SW 1271 (cell line): ENCODE measurements at places on chromosomes 4 and X.

GRCh38 chr4:95676190-95676589 is 127.4 kb upstream of the UNC5C start:
- no peak for DNase-seq

- no peak for DNase-seq
Measured at GRCh38 chr4:70334681-70335080, at the start of gene CABS1. Gene CABS1, plus strand, starts transcription at chr4:70334981. Its CDS starts 59 bp downstream, at chr4:70335040.

DNA sequence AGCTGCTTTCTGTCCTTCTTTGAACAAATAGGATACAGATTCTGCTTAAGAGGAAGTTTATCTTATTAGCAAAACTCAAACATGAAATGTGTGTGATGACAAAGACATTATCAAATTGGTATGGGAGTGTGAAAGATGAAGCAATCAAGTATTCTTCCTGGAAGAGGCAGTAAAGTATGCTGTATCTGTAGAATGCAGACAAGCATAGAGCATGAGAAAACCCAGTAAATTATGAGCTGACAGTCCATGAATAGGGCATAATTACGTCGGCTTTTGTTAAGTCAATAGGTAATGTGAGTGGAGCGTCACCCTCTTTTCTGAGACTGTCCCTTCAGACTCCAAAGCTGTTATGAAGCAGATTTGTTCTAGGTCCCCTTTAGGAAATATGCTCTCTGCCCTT is 458.6 kb upstream of the NWD2 start:
- no peak for DNase-seq

DNA sequence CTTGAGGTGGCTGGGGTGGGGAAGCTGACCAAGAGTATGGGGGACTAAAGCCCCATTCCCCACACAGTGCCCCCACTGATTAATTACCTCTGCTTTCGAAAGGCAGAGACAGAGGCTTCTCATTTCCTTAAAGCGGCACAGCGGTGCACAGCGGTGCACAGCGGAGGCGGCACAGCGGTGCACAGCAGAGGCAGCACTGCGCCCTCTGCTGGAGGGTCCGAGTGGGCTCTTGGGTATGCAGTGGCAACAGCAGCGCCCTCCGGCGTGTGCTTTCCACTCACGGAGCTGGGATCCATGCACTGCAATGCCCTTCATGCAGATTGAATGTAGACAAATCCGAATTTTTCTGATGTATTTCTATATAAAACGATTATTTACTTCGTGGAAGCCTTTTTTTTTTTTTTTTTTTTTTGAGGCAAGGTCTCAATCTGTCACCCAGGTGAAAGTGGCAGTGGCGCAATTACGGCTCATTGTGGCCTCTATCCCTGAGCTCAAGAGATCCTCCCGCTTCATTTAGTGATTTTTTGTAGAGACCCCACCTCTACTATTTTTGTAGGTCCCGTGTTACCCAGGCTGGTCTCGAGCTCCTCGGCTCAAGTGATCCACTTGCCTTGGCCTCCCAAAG is 19.7 kb upstream of the PRPS2 start:
- DNase-seq, result no peak

DNA sequence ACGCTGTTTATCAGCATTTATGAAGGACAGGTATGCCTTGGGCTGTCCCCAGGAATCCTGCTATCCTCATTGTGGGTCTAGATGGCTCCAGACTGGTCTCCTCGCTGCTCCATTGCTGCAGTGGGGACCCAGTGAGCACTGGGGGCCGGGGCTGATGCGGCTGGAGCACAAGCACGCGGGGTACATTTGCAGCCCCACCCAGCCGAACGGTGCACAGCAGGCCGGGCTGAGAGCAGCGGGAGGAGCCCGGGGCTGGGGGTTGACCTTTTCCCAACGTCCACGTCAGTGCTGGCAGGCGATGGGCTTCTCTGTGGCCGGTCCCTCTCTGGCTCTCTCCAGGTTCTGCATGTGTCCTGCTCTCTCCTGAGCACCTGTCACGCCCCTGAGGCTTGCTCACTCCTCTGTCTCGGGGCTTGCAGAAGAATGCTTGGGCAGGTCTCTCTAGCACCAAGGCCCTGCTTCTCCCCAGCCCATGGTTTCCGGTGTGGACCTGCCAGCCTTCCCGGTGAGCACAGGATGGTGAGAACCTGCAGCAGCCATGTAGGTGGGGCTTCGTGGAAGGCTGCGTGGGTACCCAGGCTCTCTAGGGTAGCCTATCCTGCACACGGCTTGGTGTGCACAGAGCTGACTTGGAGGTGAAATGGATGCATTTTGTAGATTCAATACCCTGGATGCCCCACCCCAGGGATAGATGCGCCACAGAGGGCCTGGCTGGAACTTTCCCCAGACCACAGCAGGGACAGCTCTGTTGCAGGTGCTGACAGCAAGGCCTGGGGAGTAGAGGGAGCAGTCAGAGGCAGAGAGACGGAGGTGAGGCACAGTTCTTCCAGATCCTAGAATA is 89.1 kb upstream of the ADRA2C start:
- DNase-seq, result no peak

DNA sequence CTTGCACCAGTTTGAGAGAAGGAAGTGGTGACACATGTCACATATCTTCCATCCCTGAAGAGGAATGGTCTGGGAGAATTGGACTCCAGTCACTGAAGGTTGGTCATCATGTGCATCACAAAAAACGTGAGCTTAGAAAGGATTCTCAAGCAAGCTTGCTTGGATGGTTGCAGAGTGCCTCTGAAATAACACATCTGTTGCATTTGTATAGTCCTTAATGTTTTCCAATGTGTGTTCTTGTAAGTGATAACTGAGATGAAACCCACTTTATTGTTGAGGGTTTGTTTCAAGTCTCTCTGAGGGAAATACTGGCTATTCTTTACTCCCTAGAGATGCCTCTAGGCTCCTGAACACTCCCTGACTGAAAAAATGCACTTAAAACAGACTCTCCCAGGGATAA is 184.5 kb upstream of the MBNL3 start:
- no peak for DNase-seq

- DNase-seq, result no peak
Measured at GRCh38 chrX:110050386-110050785, 47.5 kb downstream of the TMEM164 start.

DNA sequence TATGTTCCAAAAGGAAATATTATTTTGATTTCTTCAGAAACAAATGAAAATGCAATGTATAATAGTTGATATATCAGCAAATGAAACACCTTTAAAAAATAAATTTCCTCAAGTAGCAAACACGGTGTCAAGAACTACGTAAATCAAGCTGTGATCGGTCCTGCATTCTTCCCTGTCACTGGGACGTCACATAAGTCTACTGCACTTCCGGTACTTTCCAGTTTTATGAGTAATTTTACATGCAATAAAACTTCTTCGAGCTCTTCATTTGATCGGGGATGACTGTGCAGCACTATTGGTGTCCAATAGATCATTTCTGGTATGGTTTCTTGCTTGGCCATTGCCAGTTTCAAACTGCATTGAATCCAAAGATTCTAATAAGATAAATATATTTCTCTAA is 114.0 kb upstream of the VEGFC start:
- no peak for DNase-seq

DNA sequence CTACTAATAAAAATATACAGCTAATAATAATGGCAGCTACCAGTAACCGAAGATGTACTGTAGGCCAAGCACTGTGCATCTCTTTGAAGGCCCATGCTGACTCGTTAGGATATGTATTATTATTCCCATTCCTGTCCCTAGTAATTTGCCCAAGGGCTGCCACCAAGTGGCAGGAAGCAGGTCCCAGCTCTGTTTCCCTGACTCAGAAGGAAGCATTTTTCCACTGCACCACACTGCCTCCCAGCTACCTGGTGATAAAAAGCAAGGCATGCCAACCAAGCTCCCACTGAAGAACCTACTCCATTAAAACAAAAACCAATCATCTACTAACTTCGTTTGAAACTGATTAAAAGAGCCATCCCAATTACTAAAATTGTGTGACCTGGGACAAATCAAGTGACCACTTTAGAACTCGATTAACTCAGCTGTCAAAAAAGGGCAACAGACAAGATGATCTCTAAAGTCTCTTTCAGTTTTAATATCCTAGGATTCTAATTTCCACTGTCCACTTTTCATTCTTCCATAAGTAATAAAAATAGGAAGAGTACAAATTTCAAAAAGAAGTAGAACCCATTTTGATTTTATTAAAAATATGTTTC is 24.3 kb upstream of the PGM2 start:
- DNase-seq, result peak; percentile 87

DNA sequence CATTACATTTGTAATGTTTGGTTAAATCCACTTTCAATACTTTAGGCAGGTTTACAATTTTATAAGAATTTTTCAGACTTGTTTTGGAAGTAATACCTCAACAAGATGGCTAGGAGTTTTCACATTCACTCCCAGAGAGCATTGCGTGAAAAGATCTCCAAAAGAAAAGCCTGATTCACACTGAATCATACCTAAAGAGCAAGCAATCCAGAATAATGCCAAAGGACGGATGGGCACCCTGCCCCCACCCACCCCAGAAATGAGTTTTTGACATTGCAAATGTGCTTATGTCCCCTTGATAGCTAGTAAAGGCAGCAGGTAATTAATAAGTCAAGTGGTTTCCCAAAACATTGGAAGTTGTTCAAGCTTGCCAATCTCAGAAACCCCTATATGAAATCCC is 557.7 kb upstream of the TENM3 start:
- DNase-seq, result no peak

DNA sequence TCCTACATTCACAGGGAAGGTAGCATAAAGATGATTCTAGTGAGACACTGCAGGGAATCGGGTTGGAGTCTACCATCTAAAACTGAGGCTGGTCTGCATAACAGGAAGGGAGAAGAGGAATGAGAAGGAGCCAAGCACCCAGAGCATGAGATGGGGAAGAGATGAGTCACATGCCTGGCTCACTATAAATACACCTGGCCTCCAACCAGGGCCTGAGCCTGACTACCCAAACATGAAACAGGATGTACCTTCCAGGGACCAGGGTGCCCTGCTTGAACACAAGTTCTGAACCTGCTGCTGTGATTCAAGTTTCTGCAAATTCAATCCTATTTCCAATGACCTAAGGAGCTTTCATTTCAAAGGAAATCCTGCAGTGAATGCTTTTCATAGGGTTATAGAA is 24.9 kb downstream of the CD99L2 start:
- no peak for DNase-seq

GRCh38 chrX:10230222-10230621 is 73.4 kb downstream of the CLCN4 start:
- DNase-seq, result no peak

DNA sequence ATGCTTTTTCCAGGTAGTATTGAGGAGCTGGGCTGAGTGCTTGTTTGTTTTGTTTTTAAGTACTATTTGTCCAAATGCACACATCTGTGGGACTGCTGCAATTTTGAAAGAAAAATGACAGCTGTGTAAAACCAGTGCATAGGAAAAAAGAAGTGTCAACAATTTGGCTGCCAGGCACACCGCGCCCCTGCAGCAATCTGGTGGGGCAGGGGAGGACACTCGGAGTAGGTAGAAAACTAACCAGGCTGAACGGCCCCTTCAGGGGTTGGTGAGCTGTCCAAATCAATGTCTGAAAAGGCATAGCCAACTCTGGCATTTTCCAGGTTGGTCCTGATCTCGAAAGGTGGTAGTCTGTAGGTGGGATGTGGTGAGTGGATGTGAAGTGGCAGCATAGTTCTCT is 1.1 kb downstream of the LDOC1 start:
- no peak for DNase-seq

DNA sequence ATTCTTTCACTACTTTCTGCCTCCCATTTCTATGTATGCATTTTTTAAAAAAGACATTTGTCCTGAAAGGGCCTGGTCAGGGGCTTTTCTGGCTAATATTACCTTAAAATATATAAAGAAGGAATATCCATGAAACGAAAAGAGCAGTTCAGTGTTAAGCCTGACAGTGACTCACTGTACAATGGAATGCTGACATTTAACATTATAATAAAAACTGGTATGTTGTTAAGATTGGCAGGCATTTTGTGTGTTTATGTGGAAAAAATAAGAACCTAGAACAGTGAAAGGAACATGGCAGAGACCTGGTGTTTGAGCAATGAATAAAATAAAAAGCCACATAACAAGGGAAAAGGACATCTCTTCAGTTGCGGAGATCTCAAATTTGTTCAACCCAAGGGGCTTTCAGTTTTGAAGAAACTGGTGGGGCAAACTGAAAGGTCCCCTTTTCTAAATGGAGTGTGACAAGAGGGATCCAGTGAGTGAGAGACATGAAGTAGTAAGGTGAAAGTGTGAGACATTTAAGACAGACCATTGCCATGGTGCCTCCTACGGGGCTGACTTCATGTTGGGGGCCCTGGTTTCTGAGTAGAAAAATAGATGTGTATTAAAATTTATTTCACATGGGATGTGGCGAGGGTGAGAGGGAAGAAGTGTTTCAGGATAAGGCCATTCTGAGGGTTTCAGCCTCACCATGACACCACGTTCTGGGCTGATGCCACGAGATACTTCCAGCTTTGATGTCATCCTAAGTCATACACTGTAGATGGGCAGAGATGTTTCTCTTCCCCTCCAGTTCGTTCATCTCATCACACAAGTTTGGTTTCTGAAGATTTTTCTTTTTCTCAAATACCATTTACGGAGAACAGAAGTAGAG is 324.9 kb downstream of the PPP3CA start:
- no peak for DNase-seq

GRCh38 chr4:189048119-189048518 is 892.6 kb upstream of the FRG1 start:
- DNase-seq, result no peak
